ENCODE measurements at places on chromosomes 12 and 14. TPM values are rescaled to one million over a fixed set of nuclear protein-coding genes. Genes with fewer than 3 reads are reported as not detected.

DNA sequence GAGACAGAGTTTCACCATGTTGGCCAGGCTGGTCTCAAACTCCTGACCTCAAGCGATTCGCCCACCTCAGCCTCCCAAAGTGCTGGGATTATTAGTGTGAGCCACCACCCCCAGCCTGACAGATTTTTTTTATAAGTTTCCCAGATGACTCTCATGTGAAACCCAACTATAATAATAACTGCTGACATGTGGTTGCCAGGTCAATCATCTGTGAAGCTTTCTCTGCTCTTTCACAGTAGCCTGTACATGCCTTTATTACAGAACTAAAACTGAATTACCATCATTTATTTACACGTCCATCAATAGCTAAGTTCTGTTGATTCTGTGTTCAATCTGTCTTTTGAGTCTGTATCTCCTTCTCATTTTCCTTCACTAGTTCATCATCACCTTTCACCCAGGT, 218.5 kb downstream of the RPS29 start:
- H3K4me3 ChIP-seq, result no peak overlapping the region
- H3K27me3 ChIP-seq, result peaks cover 67% of the 10 kb centered on the region
- H3K36me3 ChIP-seq, result no peaks in the 10 kb centered on the region
- no peaks in the 10 kb centered on the region for H3K4me1 ChIP-seq

DNA sequence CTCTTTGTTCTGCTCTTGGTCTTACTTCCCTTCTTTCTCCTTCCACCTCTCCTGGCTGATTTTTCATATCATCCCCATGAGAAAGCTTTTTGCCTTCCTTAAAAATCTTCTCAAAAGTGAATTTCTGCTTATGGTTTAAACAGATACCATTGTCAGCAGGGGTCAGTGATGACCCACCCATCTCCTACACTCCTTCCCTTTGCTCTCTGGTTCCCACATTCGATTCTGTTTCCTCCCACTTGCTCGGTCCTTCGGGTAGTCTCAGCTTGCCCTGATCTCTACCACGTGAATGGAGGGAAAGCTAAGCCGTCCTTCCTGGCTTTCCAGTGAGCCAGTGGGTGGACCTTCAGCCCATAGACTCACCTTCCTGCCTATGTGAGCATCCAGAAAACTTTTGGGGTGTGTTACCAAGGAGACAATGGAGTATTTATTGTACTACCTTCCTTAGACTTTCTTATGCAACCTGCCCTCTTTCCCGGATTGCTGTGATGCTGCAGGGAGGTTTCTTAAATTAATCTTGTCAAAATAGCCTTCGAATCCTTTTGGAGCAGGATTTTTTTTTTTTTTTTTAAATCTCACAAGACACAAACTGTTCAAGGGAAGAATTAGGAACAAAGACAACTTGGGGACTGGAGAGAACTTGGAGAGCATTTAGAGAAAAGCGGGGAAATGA, 306.3 kb downstream of the CACNA1C start:
- no peaks in the 10 kb centered on the region for H3K27me3 ChIP-seq
- DNase-seq, result no peak
- no peak overlapping the region for H3K27ac ChIP-seq
- peaks cover under 1% of the 10 kb centered on the region for H3K4me1 ChIP-seq
- H3K36me3 ChIP-seq, result no peaks in the 10 kb centered on the region
- H3K4me3 ChIP-seq, result no peak overlapping the region

Gene KRT73
- total RNA-seq, result not detected

Gene OTUB2
- total RNA-seq, result 4.1 TPM

Gene SPTLC2
- total RNA-seq, result 35.1 TPM

Gene TESPA1
- total RNA-seq, result not detected

Gene MAP4K5
- 35.3 TPM for total RNA-seq

Gene SMAGP
- total RNA-seq, result 9.2 TPM

Data from H1 (cell line).